ENCODE measurements at places on chromosomes 3 and 15. TPM values are rescaled to one million over a fixed set of nuclear protein-coding genes. Genes with fewer than 3 reads are reported as not detected.

Gene PRR20G
- total RNA-seq: not detected

Gene GNAT1
- not detected for total RNA-seq

Gene ADAMTS17
- total RNA-seq: 0.15 TPM

Gene SNTN
- not detected for total RNA-seq

Gene KLHL40
- total RNA-seq: not detected

Gene MAP1A
- total RNA-seq: 7.7 TPM

Gene CNTN4
- 1.6 TPM for total RNA-seq

Gene CX3CR1
- total RNA-seq: not detected

Gene CILP
- not detected for total RNA-seq

Gene TNNC1
- total RNA-seq: not detected

DNA sequence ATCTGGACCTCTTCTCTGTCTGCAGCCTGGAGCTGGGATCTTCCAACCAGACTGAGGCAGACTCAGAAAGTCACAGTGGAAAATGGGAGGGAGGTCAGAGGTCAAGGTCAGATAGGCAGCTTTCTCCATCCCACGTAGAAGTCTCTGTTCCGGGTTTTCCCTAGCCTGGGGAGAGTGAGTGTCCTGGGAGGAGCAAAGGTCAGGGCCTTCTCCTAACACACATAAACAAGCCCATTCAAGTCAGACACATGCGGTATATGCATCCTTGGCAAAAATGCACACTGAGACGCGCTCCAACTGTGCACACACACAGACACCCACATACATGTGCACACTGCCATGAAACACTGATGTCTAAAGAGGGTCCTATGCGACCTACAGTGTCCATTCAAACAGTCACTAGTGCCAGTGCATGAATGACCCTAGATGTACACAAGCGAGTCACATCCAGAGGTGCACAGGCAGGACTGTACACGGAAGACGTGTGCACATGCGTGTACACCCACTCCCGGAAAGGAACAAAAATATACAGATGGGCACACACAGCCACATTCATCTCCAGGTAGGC is 681 bp downstream of the TWF2 start:
- no peak for DNase-seq

- DNase-seq: no peak
Observed at GRCh38 chr15:73809728-73810501, 56.8 kb upstream of the INSYN1 start.

DNA sequence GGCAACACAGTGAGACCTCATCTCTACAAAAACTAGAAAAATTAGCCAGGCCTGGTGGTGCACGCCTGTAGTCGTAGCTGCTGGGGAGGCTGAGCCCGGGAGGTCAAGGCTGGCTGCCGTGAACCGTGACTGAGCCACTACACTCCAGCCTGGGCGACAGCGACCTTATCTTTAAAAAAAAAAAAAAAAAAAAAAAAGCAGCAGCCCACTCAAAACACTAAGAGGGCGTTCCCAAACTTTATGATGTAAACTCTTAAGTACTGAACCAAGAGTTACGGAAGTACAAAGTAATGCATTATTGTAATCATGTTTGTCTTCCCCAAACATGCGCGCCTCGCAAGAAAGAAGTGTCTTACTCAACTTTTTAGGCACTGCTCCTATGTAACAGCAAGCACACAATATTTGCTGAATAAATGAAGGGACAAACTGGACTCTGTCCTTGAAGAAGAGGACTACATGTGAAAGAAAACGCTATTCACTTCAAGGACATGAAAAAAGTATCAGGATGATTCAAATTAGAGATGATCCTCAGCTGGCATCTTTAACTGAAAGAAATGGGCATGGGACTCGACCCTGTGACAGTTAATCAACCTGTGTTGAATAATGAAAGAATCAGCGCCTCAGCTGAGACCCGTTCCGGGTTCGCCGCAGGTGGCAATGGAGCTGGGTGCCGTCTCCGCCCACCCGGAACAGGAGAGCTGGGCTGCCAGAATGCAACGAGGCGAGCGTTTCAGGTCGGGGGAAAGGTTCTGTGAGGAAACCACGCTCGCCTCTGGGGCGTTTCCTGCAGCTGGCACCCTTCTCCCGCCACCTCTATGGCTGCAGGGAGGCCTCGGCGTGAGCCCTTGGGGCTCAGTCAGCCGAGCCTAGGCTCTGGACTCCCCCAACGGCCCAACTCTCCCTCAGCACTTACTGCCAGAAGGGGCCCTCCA is 718 bp downstream of the SPG11 start:
- DNase-seq: peak; percentile 47

DNA sequence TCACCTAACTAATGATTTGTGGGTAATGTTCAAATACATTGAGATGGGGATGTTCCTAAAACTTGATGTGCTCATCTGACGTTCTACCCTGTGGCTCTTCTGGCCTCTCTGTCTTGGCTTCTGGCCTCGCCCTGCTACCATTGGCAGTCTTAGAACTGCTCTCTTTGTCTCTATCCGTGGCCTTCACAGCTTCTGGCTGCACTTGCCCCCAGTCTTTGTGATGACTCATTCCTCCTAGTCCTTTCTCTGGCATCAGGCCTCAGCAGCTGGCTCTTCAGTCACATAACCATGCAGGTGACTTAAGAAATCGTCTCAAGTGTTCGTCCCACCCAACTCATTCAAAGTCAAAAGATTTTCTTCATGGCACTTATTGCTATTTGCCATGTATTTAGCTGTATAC is 188.1 kb downstream of the BBX start:
- no peak for DNase-seq

GRCh38 chr15:52717924-52718323 is 38.7 kb upstream of the ATOSA start:
- DNase-seq: no peak

DNA sequence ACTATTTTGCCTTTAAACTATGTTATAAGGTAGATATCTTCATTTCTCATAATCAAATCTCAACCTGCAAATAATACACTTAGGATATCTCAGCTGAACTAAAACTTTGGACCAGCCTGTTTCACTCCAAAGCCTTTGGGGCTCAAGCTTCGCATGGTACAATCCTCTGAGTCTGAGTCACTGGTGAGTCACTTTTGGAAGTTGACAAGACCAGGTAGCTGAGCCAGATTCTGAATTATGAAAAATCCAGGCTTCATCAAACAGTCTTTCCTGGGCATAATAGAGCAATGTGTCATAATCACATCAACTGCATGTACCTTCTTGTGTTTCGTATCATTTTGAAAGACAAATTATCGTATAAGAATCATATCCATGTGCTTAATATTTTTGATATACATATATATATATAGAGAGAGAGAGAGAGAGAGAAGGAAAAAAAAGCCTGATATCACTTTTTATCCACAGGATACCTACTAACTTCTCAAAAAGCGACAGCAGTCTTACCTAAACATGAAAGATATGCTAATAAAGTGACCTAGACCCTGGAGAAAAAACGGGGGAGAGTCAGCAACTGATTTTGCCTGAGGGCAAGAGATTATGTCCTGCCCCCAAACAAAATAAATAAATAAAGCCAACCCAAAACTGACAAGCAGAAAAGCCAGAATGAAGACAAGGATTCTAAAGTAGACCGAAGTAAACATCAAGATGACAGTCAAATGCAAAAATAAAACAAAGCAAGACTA is 263.9 kb upstream of the TGFBR2 start:
- DNase-seq: peak; percentile 46

DNA sequence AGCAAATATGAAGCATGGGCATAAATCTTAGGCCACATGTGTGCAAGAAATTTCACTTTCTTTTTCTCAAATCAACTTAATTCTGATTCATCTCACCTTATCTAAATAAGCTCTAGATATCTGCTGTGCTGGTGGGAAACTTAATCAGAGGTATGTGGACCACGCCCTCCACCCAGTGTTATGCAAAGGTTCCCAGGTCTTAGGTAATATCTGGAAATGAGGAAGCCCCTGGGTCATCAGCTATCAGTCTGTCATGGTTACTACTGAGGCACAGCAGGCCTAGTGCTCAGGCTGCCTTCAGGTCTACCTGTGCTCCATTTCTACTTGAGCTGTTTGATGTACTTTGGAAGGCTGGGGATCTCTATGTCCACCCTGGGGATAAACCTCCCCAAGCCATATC is 134.4 kb upstream of the KCNH8 start:
- DNase-seq: no peak

DNA sequence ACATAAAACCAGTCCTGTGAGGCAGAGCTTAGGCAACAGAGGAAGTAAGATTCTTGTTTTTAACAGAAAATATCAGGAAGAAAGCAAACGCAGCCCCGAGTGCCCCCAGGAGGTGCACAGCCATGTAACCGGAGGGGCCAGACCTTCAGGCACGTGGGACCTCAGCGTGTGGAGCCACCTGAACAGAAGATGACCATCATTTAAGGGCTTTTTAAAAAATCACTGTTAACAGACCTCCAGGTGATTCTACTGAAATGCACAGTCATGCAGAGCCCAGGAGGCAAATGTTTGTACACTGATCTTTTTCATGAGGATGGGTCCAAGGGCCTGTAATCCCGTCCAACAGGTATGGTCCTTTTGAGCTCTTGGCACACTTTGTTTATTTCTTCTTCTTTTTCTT is 38.8 kb downstream of the SPG21 start:
- no peak for DNase-seq

DNA sequence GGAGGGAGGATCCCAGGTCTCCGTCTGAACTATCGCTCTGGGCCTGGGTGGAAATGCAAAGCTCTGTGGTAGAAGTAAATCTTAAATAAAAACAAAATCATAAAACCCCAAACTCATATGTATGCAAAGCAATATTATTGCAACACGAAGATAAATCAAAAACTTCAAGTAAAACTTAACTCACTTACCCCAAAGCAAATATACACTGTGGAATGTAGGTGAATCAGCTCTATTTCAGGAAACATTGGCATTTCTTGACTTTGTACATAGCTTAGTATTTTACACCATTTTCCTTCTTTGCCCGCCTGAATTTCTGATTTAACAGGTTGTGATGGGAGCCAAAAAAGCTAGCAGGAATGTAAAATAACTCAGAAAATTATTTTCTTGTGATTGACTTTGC is 126.2 kb downstream of the TPRG1 start:
- DNase-seq: no peak

DNA sequence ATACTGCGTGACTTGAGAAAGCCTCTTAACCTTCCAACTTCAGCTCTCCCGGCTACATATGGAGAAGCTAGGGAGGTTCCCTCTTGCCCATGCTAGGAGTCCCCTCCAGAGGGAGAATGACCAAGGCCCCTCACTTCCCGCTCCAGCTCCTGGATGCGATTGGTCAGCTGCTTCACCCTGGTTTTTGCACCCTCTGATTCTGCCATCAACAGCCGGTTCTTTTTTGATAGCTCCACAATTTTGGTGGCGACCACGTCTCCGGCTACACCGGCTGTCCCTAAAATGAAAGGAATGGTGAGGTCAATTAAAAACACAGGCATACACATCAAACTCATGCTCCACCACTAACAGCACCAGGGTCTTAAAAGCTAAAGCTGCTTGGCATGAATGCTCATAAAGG is 20.6 kb downstream of the CCDC13 start:
- no peak for DNase-seq

DNA sequence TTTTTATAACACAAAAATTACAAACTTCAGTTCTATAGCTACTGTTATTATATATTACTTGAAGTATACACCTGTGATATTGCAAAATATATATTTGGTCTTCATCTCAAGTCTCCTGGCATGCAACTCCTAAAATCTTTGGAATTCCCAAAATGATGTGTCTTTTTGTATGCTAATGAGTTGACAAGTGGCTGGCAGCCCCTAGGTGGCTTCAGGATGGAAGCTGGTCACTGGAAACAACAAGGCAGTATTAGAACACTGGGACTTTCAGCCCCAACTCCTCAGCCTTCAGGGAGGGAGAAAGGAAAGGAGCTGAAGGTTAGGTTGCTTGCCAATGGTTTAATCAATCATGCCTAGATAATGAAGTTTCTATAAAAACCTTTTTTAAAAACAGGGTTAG is 112.0 kb downstream of the SCAPER start:
- DNase-seq: no peak

- DNase-seq: no peak
Observed at GRCh38 chr3:17656264-17656663, 86.2 kb downstream of the TBC1D5 start.

DNA sequence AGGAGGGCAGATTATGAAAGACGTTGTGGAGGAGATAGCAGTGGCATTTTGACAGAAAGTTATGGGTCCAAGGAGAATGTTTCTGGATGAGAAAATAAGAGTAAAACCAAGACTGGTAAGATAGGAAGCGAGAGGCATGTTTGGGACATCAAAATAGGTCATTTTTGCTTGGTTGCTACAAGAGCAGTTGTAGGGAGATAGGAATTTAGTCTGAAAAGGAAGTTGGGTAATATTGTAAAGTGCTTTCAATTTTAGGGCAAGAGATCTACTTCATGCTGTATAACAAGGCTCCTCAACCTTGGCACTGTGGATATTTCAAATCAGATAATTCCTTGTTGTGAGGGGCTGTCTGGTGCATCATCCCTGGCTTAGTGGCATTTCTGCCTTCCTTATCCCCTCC is 118.0 kb upstream of the DPH6 start:
- DNase-seq: no peak

GRCh38 chr3:155110996-155111901 is 31.1 kb downstream of the MME start:
- DNase-seq: no peak

DNA sequence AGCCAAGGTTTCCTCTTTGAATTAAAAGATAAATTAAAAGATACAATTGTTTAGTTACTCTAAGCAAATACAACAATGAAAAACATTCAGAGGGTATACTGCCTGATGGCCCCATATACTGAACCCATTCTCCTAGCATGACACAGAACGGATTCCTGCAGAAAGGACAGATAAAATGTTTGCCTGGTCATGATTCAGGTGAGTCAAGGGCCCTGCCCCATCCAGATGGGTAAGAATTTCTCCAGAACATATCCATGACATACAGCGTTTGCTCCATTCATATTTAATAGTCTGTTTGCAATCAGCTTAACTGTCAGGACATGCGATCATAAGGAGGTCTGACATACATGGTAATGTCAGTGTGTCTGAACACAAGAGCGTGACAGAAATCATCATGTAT is 8.6 kb downstream of the TMEM41A start:
- no peak for DNase-seq

DNA sequence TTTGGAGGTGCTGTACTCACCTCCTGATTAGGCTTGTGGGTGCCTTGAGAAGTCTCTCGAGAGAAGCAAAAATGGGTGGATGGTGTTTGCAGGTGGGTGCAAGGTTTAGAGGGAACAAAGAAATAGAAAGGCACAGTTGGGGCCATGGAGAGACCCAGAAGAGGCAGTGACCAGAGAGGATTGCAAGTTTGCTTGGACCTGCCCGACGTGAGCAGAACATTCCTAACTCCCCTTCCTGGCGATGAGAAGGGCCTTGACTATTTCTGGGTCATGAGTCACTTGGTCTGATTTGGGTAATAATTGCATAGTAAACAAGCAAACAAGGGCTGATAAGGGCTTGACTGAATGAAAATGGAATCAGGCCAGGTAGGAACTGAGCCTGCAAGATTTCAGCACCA is 7.0 kb upstream of the CTSH start:
- no peak for DNase-seq

Data from NCI-H460 (cell line).